ENCODE measurements at places on chromosomes 1 and 21.
A peak's percentile ranks its signal among the peaks of the same experiment; 100 is the strongest.

DNA sequence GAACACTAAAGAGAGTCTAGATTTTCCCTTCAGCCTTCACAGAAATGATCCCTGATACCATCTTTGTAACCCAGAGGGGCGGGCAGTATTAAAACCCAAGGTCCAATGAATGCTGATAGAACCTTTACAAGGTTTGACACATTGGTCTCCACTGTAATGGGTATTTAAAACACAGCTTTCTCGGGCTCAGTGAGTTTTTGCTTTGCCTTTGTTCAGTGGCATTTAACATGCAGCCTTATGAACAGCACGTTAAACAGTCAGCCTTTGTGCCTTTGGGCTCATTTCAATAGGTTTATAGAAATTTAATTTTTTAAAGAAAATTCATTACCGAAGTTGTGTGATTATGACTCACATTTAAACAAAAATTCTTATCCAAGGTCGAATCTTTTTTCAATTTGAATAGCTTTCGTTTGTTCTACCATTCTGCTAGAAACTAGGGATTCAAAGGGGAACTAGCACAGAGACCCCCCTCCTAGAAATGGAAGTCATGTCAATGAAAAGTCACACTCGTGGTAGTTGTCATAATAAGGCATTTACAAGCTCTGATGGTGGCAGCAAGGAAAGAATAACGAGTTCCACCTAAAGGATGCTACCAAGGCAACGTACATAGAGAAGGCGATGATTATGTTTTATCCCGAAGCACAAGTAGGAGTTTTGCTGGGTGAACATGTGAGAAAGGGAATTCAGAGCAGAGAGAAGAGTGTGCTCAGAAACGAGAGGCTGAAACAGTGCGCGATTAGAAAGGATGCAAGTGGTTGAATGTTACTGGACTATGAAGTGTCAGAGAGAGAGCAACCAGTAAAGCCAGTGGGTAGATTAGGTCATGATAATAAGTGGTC, 66.2 kb downstream of the SGIP1 start:
- no peak for DNase-seq

- peak; percentile 49 for DNase-seq
These were observed 1.2 kb upstream of the HIVEP3 start for GRCh38 chr1:41919764-41920397.

- DNase-seq, result no peak
These were observed 7.6 kb downstream of the DNTTIP2 start for GRCh38 chr1:93871366-93871765.

GRCh38 chr1:83546874-83547273, 452.1 kb downstream of the TTLL7 start:
- no peak for DNase-seq

GRCh38 chr1:218524526-218524925, 179.4 kb downstream of the TGFB2 start:
- no peak for DNase-seq

GRCh38 chr1:234970401-234970730, 158.3 kb downstream of the TOMM20 start:
- DNase-seq, result no peak

DNA sequence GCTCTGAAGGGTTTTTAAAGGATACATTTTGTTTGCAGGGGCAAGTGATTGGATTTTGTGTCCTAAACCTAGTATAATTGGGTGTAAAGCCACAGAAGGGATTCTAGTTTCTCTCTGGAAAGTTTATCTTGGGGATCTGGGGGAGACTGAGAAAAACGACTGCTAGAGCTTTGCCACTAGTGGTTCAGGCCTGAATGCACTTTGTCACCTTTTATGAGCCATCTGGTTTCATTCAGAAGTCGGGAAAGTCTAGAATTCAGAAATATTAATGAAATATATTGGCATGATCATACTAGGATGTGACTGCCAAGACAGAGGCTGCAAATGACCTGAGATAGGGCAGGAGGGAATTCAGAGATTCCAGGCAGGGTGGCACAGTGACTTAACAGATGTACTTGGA, 111.5 kb upstream of the KCNK2 start:
- no peak for DNase-seq

GRCh38 chr1:106439475-106439874, 617.0 kb upstream of the PRMT6 start:
- DNase-seq, result no peak

GRCh38 chr1:46244656-46245371, 2.7 kb upstream of the RAD54L start:
- no peak for DNase-seq

Data from nephron progenitor cell (in vitro differentiated cells).